ENCODE measurements at places on chromosomes 2 and 18. TPM values are rescaled to one million over a fixed set of nuclear protein-coding genes. Genes with fewer than 3 reads are reported as not detected.
A peak's percentile ranks its signal among the peaks of the same experiment; 100 is the strongest.

DNA sequence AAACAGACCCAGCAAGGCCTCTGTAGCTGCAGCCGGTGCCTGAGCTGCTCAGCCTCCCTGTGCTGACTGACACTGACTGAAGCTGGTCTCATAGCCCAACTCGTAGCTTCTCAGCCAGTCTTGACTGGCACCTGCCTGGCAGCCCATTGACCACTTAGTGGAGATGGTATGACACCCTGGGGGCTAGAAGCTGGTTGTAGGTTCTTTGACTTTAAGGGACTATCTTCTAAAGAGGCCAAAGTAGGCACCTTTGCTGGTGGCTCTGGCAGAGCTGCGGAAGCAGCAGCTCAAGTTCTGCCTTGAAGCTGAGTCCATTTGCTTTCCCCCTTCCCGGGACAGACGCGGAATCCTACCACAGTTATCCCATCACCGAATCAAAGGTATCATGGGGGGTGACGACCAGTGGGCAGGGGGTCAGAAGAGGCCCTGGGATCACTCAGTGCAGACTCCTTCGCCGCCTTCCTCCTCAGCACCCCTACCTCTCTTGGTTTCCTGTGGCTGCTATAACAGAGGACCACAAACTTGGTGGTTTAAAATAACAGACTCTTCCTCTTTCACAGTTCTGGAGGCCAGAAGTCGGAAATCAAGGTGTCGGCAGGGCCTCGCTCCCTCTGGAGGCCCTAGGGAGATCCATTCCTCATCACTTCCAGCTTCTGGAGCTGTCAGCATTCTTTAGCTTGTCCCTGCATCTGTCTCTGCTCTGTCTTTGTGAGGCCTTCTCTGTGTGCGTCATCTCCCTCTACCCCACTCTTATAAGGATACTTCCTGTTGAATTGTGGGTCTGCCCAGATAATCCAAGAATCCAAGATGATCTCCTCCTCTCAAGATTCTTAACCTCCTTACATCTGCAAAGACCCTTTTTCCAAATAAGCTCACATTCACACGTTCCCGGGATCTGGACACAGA lies 13.7 kb upstream of the FOSL2 start:
- no peak for DNase-seq
- H3K27me3 ChIP-seq, result no peaks in the 10 kb centered on the region
- peaks cover 32% of the 10 kb centered on the region for H3K4me1 ChIP-seq
- H3K36me3 ChIP-seq, result no peaks in the 10 kb centered on the region
- H3K27ac ChIP-seq, result peak overlapping the region; percentile 70

DNA sequence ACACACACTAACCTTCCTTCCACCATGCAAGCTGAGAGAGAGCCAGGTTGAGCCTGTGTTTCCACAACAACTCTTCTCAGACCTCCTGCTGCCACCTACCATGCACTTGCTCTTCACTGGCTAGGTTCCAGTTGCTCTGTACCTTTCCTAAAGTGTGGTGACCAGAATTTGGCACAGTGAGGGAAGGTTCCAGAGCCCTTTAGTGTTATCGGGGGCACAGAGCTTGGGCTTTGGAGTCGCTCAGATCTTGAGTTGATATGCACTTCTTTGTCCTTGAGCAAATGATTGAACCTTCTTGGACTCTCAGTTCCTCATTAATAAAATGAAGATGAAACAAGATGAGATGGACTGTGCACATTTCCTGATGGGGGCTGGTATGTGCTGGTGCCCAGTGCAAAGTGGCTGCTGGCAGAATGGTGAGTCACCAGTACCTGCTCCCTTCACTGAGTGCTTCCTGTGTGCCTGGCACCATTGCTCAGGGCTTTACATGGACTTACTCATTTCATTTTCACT lies 47.1 kb downstream of the NEDD4L start:
- H3K27ac ChIP-seq, result peak overlapping the region; percentile 17
- H3K36me3 ChIP-seq, result peaks cover 12% of the 10 kb centered on the region
- DNase-seq, result peak; percentile 82
- no peak overlapping the region for H3K4me3 ChIP-seq

DNA sequence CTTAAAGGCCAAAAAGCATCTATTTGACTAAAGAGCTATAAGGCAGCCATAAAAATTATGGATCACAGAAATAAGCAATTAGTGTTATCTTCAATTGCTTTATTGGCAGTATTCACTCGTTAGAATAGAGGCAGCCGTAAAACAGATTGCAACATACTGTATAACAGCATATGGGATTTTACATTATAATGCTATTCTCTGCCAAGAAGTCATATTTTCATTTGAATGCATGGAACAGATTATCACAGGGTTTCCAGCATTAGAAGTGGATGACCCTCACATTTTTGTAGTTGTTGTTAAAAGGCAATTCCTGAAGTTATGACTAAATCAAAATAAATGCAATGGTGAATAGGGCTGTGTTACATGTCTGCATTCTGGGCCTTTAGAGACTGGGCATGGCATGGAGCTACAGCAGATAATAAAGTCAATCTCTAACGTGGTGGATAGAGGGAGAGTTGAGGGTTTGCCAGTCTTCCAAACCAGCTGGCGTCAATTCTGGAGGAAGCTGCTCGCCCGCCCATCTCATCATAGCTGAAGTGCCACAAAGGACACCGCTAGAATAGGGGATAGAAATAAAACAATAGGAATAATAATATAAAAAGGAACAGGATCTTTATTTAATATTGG lies 155.4 kb upstream of the VRK2 start:
- H3K27ac ChIP-seq, result no peak overlapping the region
- DNase-seq, result no peak
- no peak overlapping the region for H3K4me3 ChIP-seq
- no peaks in the 10 kb centered on the region for H3K36me3 ChIP-seq
- peaks cover 4% of the 10 kb centered on the region for H3K4me1 ChIP-seq

DNA sequence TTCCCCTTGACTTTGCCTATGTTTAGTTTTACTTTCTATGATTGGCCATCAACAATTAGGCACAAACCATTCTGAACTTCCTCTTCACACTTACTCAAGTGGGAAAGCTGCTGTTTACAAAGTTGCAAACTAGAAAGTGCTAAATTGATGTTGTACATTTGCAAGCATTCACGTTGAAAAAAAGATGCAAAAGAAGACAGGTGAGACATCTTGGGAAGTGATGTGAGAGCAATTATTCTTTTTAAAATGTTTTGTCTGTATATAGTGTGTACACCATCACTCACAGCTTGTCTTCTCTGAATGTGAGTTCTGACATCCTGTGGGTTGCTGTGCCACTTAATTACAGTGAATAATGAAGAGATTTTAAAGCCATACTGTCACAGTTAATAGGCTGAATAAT lies 874.1 kb upstream of the LRATD1 start:
- no peak for DNase-seq

GRCh38 chr2:231597014-231597611 lies 4.4 kb downstream of the TEX44 start:
- no peak overlapping the region for H3K27ac ChIP-seq
- DNase-seq, result no peak
- no peaks in the 10 kb centered on the region for H3K36me3 ChIP-seq
- peaks cover 5% of the 10 kb centered on the region for H3K4me1 ChIP-seq

GRCh38 chr2:98457045-98457696 lies 12.5 kb downstream of the INPP4A start:
- no peak overlapping the region for H3K27ac ChIP-seq
- DNase-seq, result peak; percentile 61
- no peak overlapping the region for H3K4me3 ChIP-seq
- H3K4me1 ChIP-seq, result peaks cover 20% of the 10 kb centered on the region

- peaks cover 61% of the 10 kb centered on the region for H3K27me3 ChIP-seq
- DNase-seq, result no peak
- H3K4me3 ChIP-seq, result no peak overlapping the region
- H3K4me1 ChIP-seq, result no peaks in the 10 kb centered on the region
Measured at GRCh38 chr2:177030451-177031105, 182.0 kb upstream of the HNRNPA3 start.

- DNase-seq, result no peak
- peaks cover 7% of the 10 kb centered on the region for H3K4me1 ChIP-seq
- H3K36me3 ChIP-seq, result peaks cover 53% of the 10 kb centered on the region
Measured at GRCh38 chr2:64632835-64633819, 20.6 kb downstream of the SERTAD2 start.

- H3K27me3 ChIP-seq, result no peaks in the 10 kb centered on the region
- no peak overlapping the region for H3K4me3 ChIP-seq
- no peak for DNase-seq
- peaks cover 27% of the 10 kb centered on the region for H3K36me3 ChIP-seq
Measured at GRCh38 chr2:203071148-203071547, 56.5 kb downstream of the NBEAL1 start.

DNA sequence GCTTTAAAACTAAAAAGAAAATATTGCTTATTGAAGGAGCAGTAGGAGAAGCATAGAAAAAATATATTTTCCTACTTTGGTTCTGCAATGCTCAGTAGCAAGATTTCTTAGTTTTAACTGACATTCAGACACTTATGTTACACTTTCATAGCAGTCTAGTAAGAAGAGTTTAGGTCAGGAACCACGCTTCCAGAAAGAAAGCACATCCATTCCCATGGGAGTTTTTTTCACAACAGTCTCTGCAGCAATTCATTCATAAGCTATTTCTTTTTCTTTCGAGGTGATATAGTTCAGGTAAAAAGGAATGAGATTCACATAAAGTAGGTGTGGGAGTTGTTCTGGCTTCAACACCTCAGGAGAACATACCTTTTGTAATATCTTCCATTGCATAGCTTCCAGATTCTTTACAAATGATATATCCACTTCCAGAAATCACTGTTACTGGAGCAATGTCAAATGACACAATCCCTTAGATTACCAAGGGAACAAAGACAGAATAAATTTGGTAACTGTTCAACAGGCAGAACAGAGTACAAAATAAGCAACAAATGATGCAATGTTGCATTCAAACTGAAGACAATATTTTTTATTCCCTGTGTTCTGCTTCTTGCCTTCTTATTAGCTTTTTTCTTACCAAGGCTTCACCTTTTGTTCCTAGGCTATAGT lies 95.2 kb upstream of the GULP1 start:
- H3K36me3 ChIP-seq, result no peaks in the 10 kb centered on the region
- no peak overlapping the region for H3K4me3 ChIP-seq
- H3K27ac ChIP-seq, result no peak overlapping the region
- no peaks in the 10 kb centered on the region for H3K27me3 ChIP-seq
- DNase-seq, result peak; percentile 18

- H3K27me3 ChIP-seq, result no peaks in the 10 kb centered on the region
- peaks cover 4% of the 10 kb centered on the region for H3K36me3 ChIP-seq
- DNase-seq, result no peak
- no peak overlapping the region for H3K4me3 ChIP-seq
- H3K4me1 ChIP-seq, result no peaks in the 10 kb centered on the region
Measured at GRCh38 chr2:128562471-128563347, 244.0 kb upstream of the HS6ST1 start.

Gene HAUS1
- 21.6 TPM for total RNA-seq

Gene TLX2
- not detected for total RNA-seq

Gene POMC
- total RNA-seq, result not detected

Gene DPYSL5
- not detected for total RNA-seq

Gene UGT1A5
- not detected for total RNA-seq

Gene CBLN2
- total RNA-seq, result not detected

Gene CXCR1
- 0.12 TPM for total RNA-seq

Gene SALL3
- not detected for total RNA-seq

All from MCF 10A (cell line).